ENCODE measurements at places on chromosomes 5 and 9.

- DNase-seq: no peak
Measured at GRCh38 chr9:37818849-37819248, 18.3 kb downstream of the DCAF10 start.

GRCh38 chr5:160660132-160660531 lies 191.9 kb downstream of the ATP10B start:
- no peak for DNase-seq

DNA sequence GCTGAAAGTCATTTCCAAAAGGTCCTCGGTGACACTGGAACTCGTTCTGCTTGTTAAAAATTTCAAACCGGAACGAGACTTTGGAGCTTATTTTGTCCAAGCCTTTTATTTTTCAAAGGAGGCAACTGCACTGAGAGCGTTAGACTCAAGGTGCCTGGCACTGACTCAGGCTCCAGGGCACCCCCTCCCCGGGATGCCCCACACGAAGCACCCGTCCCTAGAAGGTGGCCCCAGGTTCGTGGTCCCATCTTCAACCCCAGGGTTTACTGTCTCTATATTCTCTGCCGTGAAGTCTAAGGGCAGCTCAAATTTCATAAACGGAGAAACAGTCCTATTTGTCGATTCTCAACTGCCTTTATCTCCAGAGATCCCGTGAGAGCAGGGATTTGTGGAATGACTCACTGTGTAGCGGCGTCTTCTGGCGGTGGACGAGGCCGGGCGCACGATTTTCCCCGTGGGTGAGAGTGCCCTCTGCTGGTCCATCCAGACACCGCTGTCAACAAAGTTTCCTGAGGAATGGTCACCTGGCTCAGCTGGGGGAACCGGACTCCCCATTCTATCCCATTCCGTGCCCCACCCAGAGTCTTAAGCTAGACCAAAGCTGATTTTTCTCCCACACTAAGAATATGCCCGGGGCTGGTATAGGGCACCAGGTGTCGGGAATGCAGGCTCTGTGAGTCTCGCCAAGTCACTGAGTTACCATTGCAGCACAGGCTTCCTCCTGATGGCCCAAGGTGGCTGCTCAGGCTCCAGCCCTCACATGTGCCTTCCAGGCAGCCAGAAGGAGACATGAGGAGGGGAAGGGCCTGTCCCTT lies 27.1 kb upstream of the SLC6A19 start:
- peak; percentile 64 for DNase-seq

GRCh38 chr9:136249877-136250559 lies 4.4 kb upstream of the QSOX2 start:
- no peak for DNase-seq

- DNase-seq: no peak
Measured at GRCh38 chr5:36733183-36733582, 126.8 kb downstream of the SLC1A3 start.

DNA sequence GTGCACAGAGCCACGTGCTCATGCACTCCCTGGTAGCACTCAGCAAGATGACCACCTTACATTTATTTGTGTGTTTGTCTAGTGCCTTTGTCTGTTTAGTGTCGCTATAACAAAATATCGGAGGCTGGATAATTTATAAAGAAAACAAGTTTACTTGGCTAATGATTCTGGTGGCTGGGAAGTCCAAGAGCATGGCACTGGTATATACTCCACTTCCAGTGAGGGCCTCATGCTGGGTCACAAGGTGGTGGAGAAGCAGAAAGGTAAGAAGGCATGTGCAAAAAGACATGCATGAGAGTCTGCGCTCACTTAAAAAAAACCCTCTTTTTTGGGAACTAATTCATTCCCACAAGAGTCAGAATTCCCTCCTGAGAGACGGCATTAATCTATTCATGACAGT lies 52.5 kb upstream of the BOD1 start:
- no peak for DNase-seq

DNA sequence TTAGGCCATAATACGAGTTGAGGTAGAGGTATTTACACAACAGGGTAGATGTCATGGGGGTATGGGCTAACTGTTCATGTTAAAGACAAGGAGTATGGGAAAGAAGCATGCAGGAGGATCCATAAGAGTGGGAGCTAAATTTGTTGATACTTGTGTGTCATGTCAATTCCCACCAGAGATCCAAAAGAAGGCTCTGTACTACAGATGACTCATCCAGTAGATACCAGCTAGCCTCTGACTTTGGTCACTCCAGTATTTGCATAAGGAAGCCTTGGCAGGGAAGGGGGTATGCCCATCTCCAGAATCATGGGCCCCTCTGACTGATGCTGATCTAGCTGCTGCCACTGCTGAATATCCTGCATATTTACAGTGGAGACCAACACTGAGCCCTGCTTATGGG lies 743.7 kb upstream of the GRAMD2B start:
- DNase-seq: no peak

- DNase-seq: no peak
Measured at GRCh38 chr9:2677915-2678889, 39.1 kb upstream of the KCNV2 start.

- DNase-seq: no peak
Measured at GRCh38 chr5:117456866-117457470, 882.3 kb upstream of the SEMA6A start.

GRCh38 chr9:121650217-121651007 lies 1.0 kb upstream of the DAB2IP start:
- DNase-seq: peak; percentile 74

GRCh38 chr5:43401827-43402226 lies 10.4 kb downstream of the CCL28 start:
- no peak for DNase-seq

DNA sequence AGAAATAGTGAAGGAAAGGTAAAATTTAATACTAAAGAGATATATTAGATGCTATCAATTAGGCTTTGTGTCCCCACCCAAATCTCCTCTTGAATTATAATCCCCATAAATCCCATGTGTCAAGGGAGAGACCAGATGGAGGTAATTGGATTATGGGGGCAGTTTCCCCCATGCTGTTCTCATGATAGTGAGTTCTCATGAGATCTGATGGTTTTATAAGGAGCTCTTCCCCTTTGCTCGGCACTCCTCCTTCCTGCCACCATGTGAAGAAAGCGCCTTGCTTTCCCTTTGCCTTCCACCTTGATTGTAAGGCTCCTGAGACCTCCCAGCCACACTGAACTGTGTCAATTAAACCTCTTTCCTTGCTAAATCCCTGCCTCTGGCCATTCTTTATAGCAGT lies 697.0 kb upstream of the RGMB start:
- no peak for DNase-seq

DNA sequence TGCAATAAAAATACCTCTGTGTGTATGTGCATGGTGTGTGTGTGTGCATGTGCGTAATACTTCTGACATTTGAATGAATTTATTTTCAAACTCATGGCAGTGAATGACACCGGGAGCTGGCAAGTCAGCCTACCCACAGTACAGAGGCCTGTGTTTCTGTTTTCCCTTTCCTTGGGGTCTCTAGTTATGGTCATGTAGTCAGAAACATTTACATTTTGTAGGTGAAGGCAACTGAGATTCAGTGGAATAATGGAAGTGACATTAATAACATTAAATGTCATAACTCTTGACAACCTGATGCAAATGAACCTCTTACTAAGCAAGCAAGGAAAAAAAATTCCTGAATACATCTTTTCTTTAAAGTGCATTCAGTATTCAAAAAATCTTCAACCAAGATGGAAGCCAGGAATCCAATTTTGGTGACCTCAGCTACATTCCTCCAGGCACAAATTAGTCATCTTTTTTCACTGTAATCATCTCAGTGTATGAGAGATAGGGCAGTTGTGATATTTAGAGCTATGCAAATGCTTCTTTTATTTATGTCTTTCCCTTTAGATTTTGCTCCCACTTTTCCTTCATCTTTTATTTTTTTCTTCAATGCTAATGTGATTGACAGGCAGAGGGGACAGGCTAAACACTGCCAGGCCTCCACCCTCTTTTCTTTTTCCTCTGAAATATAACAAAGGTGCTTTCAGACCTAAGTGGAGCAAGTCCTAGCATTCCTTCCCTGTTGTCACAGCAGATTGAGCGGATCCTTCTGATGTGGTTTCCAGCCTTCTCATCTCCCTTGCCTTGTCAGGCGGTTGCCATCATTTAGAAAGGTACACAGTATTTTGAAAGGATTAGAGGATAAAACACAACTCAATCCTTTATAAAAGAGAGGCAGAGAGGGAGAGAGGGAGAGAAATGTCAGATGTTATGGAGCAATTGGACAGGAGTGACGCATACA lies 569.8 kb upstream of the ADAMTS16 start:
- no peak for DNase-seq

- DNase-seq: peak; percentile 15
Measured at GRCh38 chr5:65047948-65048690, 279.4 kb downstream of the CWC27 start.

DNA sequence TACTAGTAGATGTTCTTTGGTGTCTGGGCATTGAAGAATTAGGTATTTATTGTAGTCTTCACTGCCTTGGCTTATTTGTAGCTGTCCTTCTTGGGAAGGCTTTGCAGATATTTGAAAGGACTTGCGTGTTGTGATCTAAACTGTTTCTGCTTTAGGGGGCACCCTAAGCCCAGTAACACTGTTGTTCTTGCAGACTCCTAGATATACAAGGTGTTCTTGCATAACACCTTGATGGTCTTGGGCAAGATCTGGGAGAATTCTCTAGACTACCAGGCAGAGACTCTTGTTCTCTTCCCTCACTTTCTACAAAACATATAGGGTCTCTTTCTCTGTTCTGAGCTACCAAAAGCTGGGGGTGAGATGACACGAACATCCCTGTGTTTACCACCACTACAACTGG lies 179.1 kb downstream of the FAM170A start:
- DNase-seq: no peak

GRCh38 chr5:168869615-168870227 lies 290.6 kb upstream of the PANK3 start:
- no peak for DNase-seq

DNA sequence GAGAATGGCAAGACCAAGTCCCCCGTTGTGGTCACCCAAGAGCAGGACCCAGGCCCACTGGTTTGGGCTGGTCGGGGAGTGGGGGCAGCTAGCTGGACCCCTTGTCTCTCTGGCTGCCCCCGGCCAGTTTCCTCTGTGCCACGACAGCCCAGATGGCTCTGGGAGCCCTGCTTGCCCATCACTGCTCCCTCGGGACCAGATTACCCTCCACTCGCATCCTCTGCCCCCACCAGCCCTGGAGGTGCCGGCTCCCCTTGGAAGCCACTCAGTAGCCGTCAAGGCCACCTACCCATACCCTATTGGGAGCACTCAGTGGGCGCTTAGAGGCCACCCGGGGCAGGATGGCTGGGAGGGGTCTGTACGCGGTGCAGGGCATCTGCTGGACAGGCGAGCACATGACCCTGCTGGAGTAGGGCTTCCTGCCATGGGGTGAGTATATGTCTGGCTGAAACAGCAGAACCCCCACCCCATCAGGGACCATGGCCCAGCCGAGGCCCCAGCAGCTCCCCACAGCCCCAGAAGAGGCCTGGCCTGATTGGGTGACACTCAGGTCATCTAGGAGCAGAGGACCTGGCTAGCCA lies 70.0 kb downstream of the ZNF354C start:
- DNase-seq: no peak

DNA sequence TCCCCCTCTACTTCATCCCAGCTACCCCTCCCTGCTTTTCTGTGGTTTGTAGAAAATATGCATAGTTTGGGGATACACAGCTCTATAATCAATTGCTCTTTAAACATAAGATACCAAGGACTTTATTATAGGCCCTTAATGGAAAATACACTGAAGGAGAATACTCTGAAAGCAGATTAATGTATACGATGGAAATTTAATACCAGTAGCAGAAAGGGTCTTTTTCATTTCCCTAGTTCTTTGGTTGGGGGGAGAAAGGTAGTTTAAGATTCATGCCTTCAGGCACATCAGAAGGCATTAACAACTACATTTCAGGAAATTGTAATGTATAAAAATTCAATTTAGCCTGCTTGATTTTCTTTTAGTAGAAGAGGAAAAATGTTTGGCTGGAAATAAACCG lies 452.9 kb upstream of the ZNF608 start:
- DNase-seq: no peak

GRCh38 chr5:143356855-143357583 lies 46.5 kb downstream of the NR3C1 start:
- no peak for DNase-seq

GRCh38 chr5:97888439-97888838 lies 705.4 kb upstream of the RIOK2 start:
- no peak for DNase-seq

GRCh38 chr5:132069561-132069960 lies 4.0 kb upstream of the CSF2 start:
- no peak for DNase-seq

DNA sequence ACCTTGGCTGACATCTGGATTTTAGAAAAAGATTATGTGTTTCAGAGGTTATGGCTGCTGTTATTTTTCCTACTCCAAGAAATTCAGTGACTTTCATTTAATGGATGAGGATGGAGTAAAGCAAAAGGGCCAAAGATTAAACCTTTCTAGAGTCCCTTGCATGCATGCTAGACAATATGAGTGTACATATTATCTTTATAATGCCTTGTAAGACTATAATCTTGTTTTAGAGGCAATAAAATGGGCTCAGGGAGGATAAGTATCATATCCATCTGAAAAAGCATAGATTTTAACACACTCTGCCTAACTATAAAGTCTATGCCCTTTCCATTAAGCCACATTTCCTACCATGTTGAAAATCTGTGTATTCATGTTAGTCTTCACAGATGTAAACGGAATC lies 199.8 kb downstream of the EDIL3 start:
- DNase-seq: no peak

DNA sequence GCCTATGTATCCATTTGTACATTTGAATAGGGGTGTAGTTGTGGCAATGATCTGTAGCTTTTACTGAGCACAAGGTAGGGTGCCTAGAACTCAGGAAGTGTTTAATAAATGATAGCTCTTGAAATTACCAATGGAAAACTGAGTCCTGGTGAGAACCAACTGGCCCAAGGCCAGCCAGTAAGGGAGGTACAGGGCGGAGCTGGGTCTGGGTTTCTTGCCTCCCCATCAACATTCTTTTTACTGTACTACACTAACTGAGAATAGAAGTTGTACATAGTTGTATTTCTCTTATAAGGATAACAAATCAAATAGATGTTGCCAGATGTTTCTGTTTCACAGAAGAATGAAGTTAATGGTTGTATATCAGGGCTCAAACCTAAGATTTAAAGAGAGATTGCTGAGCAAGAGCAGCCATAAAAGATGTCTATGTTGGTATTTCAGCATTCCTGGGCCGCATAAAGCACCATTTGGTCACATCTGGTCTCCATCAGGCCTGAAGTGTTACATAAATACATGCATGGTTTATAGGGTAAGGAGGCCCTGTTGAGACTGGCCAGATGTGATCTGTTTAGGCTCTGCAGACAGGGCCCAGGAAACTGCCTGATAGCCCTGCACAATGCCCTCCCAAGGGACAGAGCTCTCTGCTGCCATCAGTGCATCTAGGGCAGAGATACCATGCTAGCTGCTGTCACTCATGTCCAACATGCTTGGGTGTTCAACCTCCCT lies 210.5 kb downstream of the NXNL2 start:
- no peak for DNase-seq

Data from activated CD8-positive, alpha-beta T cell treated with anti-CD3 and anti-CD28 coated beads for 36 hours (primary cell).